ENCODE measurements at places on chromosomes 7 and 10.

DNA sequence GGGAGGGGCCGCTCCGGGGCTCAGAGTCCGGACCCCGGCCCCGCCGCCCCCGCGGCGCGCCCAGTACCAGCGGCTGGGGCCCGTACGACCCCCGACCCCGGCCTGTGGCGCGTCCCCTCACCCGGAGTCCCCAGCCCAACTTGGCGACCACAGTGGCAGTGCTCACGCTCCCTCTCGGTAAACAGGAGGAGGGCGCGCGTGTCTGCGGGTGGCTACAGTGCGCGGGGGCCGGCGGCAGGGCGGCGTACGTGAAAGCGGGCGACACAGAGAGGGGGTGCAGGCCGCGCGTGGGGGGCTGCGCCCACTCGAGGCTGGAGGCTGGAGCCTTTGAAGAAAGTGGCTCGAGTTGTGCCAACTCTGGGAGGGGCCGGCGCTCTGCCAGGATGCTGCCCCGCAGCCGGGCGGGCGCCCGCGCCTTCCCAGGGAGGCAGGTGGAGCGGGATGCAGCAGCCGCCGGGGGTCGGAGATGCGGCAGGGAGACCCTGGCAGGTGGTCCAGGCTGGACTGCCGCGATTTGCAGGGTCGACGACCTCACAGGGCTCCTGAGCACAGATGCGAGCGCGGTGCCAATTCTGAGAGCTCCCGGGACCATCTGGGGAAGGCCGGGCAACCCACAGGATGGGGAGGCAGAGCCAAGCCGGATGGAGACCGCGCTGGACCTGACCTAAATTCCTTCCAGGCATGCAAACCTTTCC lies 655 bp downstream of the PTPRE start:
- no peak for DNase-seq

- no peak for DNase-seq
Measured at GRCh38 chr7:23211589-23211988, 29.7 kb downstream of the NUP42 start.

DNA sequence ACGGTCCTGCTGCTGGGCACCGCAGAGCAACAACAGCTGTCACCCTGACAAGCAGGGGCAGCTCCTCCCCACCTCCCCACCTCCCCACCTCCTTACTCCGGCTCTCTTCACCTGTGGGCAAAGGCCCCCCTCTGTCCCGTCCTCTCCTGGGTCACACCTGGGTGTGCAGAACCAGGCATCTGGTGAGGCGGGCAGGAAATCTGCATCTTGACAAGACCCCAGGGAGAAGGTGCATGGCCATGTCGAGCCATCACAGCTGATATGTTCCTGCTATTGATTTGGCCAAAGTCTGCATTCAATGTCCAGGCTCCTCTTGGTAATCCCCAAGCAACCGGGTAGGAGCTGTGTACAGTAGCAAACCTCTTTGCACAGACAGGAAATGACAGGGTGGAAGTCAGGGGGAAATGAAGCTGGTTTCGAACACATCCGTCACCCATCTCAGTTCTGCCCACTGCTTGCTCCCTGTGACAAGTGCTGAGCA lies 554.2 kb downstream of the DNAJB6 start:
- no peak for DNase-seq

- DNase-seq = no peak
Measured at GRCh38 chr7:33433357-33433756, 304.0 kb downstream of the BBS9 start.

- no peak for DNase-seq
Measured at GRCh38 chr10:72218325-72218724, 2.2 kb upstream of the ASCC1 start.

DNA sequence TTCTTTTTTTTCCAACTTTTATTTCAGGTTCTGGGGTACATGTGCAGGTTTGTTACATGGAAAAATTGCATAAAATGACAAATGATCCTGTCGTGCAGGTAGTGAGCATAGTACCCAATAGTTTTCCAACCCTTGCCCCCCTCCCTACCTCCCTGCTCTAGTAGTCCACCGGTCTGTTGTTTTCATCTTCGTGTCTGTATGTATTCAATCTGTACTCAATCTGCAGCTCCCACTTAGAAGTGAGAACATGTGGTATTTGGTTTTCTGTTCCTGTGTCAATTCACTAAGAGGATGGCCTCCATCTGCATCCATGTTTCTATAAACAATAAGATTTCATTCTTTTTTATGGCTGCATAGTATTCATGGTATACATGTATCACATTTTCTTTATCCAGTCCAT lies 151.3 kb downstream of the C1GALT1 start:
- DNase-seq = no peak
